Hypothalamus (tissue), 51 donors: ENCODE measurements at places on chromosomes 1 and 21.

GRCh38 chr21:32308696-32309095, 10.0 kb downstream of the MRAP start:
- DNase-seq: no peak

- DNase-seq: no peak
These were observed 151.6 kb downstream of the DISC1 start for GRCh38 chr1:231778009-231778719.

DNA sequence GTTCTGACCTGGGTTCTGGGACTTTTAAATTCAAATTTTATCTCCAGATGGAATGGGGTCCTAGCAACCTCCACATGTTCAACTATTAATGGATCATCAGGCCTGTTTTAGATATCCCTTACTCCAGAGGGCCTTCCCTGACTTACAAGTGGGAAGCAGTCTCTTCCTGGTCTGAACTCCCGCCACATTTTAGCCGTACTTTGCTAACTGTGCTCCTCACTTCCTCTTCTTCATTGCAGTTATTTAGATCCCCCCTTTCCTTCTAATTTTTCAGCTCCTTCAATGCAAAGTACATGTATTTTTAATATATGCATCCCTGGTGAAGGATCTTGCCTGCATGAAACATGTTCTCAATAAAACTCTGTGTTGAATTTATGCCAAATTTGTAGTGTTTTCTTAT, 3.7 kb downstream of the CD1A start:
- DNase-seq: no peak

- DNase-seq: no peak
These were observed 56.0 kb downstream of the ZMYM4 start for GRCh38 chr1:35324486-35324885.

GRCh38 chr1:235835226-235835625, 31.5 kb downstream of the LYST start:
- DNase-seq: no peak

GRCh38 chr21:38489729-38490128, 8.5 kb downstream of the ERG start:
- DNase-seq: no peak

- DNase-seq: no peak
These were observed 22.9 kb upstream of the GNPAT start for GRCh38 chr1:231218078-231218477.
